D721Med (cell line): ENCODE measurements at places on chromosomes 3 and 15.

DNA sequence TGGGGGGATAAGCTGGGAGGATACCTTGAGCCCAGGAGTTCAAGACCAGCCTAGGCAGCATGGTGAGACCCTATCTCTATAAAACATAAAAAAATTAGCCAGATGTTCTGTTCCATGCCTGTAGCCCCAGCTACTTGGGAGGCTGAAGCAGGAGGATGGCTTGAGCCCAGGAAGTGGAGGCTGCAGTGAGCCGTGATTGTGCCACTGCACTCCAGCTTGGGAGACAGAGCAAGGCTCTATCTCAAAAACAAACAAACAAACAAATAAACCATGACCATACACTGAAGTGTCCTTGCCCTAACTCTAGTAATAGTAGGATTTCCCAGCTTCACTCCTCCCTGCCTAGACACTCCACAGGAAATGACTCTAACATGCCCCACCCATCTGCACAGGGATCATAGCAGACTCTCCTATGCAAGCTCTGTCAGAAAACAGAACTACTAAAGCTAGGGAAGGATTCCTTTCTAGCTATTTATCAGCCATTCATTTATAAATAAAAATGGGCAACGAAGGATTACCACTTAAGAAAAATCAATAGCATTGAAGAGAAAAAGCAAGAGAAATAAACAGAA, 4.6 kb downstream of the ERICH6 start:
- no peak for DNase-seq

GRCh38 chr3:29281344-29282241, 722 bp downstream of the RBMS3 start:
- no peak for DNase-seq

- DNase-seq, result no peak
Measured at GRCh38 chr3:52471371-52472238, 16.2 kb downstream of the NISCH start.

GRCh38 chr3:59052803-59053411, 3.1 kb upstream of the CFAP20DC start:
- no peak for DNase-seq

- DNase-seq, result no peak
Measured at GRCh38 chr3:138184994-138185393, 2.1 kb upstream of the ARMC8 start.

DNA sequence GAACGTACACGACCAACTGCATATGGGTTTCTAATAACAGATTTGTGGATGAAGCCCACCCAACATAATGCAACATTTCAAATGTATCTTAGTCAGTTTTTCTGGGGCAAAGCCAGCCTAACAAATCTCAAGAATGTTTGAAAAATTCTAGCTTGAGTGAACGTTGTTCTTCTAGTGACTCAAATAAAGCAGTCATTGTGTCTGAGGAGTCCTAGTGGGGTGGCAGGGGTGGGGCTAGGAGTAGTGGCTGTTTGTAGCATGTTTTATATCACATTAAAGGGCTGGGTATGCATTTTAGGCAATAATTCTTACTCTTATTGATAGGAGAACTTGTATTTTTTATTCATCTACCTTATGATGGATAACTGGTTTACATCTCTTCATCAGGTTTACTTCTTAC, 6.0 kb downstream of the B3GNT5 start:
- DNase-seq, result no peak
